ENCODE measurements at places on chromosomes 4 and X. TPM values are rescaled to one million over a fixed set of nuclear protein-coding genes. Genes with fewer than 3 reads are reported as not detected.

DNA sequence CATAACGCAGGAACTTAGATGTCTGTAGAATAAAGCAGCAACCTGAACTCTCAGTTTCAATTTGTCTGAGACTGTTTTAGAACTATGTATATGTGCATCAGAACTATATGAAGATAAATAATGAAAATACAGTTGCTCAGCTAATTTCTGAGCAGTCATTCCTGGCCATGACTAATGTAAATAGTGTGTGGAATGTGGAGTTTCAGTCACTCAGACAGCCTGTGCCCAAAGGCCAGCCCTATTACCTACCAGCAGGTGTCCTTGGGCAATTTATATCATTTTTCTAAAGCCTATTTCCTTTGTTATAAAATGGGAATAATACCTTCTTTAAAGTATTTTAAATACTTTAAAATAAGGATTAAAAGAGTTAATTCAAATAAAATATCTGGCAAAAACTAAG is 56.0 kb upstream of the RELL1 start:
- no peak for DNase-seq

DNA sequence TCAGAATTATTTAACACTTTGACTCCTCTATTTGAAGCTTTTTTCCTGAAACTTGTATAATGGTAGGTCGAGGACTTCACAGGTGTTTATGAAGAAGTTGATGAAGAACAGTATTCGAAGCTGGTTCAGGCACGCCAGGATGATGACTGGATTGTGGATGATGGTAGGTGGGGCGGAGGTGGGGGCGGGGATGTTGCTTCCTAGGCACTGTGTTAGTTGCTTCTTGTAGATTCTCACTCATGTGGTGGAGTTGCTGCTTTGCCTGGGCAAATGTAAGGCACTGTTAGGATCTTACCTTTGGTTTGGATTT is 9.4 kb downstream of the POLA1 start:
- DNase-seq = no peak

- no peak for DNase-seq
Measured at GRCh38 chr4:140579278-140579677, 10.5 kb upstream of the UCP1 start.

DNA sequence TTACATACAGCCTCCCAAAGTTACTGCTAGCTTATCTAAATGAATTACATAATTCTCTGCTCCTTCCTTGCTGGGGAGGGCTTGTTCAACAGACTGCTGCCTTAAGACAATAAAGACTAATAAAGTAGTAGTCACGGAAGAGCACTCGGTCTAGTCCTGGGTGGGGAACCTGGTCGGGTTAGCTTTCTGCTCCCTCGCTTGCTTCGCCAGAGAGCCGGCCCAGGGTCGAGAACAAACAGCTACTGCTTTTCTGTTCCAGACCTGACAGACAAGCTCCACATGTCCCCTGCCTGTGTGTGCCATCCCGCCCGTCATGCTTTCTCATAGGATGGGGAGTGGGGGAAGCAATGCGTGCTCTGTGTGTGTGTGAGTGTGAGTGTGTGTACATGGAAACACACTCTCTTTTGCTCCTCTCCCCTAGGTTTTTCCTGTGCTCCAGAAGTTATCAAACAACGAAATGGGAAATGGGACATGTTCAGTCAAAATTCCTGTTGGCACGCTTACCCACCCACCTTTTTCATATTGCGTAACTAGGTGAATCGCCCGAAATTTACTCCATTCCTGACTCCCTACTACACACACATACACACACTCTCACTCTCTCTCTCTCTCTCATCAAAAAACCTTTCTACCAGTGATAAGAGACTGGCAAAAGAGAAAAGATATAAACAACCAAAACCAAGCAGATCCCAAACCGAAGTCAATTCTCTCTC is 1.3 kb downstream of the NPY1R start:
- DNase-seq = peak; percentile 43

DNA sequence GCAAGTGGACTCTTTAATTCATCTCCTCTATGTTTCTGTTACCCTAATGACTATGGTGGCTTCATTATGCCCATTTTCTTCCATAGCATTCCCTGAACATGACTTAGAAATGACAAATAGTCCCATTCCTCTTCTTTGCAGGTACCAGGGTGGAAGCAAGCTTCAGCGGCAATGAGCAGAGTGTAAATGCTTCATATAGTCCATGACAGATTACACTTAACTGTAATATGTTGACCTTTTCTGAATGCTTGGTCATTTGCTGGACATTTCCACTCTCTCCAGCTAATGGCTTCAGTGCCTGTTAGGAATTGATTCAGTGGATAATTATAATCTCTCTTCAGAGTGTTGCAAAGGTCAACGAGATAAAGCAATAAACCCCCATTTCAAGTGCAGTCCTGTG is 129.7 kb upstream of the PRPS2 start:
- DNase-seq = no peak

GRCh38 chr4:54654753-54655152 is 3.0 kb upstream of the KIT start:
- no peak for DNase-seq

DNA sequence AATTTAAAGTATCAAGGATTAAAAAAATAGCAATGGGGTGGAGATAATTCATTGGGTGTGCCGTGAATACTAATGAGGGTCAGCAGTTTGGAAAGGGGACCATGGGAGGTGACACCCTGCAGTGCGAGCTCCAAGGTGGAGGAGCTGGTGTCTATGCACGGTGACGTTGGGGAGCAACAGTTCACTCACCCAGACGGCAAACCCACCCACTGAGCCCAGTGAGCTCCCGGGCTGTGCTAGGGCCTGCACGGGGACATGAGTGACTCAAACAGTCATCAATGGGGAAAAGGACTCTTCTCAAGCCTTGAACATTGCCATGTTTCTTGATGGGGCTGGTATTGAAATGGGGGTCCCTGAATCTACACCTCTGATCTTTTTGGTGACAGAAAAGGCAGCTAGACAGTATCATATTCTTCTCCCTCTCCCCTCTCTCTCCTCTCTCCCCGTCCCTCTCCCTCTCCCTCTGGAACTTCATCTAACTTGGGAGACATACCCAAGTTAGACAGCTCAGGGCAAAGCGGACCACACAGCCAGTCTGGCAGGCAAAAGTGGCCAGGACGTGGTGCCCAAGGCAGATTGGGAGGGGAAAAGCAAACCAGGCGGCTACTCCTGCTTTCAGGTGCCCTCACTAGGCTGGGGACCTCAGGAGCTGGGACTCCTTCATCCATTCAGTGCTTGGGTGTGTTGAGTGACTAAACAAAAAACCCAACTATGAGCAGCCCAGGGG is 26.3 kb upstream of the PPP2R2C start:
- DNase-seq = no peak

DNA sequence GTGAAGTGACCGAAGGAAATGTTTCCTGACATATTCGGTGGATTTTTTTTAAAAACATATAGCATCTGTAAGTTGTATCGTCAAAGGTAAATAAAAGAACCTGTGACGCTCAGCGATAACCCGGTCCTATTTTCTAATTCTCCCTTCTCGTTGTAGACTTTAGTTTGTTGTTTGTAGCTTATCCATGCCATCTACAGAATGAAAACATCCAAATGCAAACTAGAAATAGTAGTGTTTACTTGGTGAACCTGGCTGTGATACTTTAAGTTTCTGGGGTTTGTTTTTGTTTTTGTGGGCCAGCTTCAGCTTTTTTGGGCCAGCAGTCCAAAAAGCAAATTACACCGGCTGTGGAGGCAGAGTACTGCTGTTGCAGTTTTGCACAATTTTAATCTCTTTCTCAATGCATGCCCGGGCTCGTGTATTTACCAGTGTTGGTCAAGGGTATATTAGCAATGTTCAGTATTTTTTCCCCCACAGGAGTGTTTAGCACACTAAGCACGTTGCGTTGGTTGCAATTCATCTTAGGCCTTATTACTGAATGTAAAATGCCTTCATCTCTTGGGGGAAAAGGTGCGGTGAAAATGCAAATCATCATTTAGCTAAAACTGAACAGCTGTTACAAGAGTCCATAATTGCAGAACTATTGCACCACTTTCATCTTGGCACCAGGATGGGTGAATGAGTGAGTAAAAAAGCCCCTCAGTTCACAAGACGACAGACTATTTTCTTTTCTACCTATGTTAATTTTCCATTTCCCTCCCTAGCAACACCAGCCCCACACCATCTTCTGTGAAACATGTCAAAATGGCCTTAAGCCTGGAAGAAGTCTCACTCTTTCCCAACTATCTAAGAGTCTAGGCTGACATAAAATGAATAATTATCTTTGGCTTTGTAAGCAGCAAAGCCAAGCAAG is 1.7 kb upstream of the CNOT6L start:
- DNase-seq = peak; percentile 21

- DNase-seq = peak; percentile 81
Measured at GRCh38 chrX:37685381-37686359, at the start of gene XK. Gene XK, plus strand, starts transcription at chrX:37685791. Its CDS starts 171 bp downstream, at chrX:37685962.

DNA sequence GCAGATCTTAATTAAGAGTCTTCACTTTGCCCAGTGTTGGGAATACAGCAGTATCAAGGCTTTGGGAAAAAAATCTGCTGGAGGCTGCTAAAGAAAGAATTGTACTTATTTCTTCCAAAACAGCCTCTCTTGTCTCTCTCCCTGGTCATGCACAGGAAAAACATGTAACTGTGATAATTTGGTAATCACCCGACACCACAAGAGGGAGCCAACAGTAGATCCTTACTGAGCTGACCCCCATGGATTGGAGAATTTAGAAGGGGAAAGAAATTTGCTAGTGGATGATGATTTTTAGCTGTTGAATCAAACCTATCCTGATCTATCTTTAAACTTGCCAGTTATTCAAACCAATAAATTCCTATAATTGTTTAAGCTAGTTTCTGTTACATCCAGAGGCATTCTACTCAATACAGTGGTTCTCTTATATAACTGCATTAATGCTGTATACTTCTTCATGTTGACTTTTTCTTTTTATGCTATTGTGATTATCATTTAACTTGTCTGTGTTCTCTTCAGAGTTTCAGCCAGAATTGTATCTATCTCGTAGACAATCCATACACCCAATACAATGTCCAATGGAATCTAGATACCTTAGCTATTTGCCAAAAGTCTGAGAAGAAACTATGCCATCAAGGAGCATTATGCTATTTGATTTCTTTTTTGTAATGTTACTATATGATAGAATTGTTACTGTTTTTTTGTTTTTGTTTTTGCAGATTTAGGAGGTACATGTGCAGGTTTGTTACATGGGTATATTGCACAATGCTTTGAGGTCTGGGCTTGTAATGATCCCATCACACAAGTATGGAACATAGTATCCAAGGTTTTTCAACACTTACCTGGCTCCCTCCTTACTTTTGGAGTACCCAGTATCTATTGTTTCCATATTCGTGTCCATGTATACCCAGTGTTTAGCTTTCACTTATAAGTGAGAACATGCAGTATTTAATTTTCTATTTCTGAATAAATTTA is 31.3 kb upstream of the ARHGEF38 start:
- DNase-seq = no peak

- DNase-seq = no peak
Measured at GRCh38 chrX:16705370-16705769, 7.1 kb downstream of the CTPS2 start.

GRCh38 chr4:106602711-106603110 is 234.1 kb upstream of the GIMD1 start:
- no peak for DNase-seq

- DNase-seq = no peak
Measured at GRCh38 chr4:38647101-38647819, 16.7 kb upstream of the KLF3 start.

- DNase-seq = no peak
Measured at GRCh38 chr4:2263926-2264321, 2.0 kb upstream of the MXD4 start.

DNA sequence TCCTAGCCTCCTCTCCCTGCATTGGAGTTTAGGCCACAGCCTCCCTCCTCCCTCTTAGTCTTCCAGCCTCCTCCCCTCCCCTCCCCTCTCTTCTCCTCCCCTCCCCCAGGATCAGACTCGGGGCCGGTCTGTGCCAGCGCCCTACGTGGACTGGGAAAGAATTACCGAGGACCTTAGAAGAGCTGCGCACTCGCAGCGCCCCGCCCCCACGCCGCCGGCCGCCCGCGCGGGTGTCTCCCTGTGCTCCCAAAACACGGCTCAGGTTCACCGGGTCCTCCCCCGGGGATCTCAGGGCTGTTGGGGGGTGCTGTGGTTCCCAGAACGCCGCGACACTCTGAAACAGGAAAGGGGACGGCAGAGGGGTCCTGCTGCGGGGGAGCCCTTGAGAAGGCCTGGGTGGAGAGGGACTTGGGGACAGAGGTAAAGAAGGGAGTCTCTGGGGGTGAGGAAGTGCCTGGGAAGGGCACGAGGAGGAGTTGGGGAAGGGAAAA is 122.3 kb upstream of the TBL1X start:
- peak; percentile 87 for DNase-seq

Gene MTTP
- total RNA-seq = 0.22 TPM

Gene GLOD5
- total RNA-seq = 7.1 TPM

Gene TIMP1
- 96.9 TPM for total RNA-seq

All from mucosa of descending colon (tissue), 3 donors.